Activated naive CD4-positive, alpha-beta T cell treated with anti-CD3 and anti-CD28 coated beads, Interleukin-2, amount 10 ng/mL, durations not matched to agents 7 days and 5 days (primary cell): ENCODE measurements at places on chromosomes 11 and 22.
A peak's percentile ranks its signal among the peaks of the same experiment; 100 is the strongest.

DNA sequence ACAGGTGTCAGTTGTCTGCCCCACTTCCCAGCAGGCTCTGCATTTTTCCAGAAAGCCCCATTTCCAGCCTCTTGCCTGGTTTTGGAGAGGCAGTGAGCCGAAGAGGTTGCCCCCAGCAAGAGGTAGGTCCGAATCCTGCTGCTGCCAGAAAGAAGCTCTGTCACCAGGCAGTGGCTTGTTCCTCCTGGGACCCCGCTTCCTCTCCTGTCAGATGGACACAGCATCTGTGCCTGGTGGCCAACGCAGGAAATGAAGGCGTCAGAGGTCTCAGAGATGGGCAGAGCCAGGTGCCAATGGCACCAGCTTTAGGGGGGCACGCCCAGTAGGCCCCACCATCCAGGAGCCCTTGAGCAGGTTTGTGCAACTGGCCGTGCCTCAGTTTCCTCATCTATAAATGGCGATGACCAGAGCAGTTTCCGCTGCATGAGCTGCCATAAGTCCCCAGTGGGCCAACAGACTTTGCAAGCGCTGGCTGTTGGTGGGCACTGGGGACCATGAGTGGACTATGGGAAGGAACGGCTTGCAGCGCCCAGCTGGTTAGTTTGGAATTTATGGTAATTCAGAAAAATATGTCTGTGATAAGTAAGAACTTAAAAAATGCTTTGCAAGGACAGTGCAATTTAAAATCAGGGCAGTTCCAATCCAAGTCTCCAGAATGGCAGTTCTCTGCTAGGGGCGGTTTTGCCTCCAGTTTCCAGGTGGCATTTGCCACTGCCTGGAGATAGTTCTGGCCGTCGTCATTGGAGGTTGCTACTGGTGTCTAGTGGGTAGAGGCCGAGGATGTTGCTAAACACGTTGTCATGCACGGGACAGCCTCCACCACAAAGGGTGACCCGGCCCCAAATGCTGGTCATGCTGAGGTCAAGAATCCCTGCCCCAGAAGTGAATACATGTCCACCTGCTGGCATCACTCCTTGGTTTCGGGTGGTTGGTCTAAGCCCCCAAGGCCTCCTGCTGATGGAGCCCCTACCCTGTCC lies 2.3 kb upstream of the OSBPL5 start:
- no peak overlapping the region for H3K27ac ChIP-seq
- peak; percentile 17 for DNase-seq
- peaks cover 94% of the 10 kb centered on the region for H3K27me3 ChIP-seq
- no peaks in the 10 kb centered on the region for H3K36me3 ChIP-seq

DNA sequence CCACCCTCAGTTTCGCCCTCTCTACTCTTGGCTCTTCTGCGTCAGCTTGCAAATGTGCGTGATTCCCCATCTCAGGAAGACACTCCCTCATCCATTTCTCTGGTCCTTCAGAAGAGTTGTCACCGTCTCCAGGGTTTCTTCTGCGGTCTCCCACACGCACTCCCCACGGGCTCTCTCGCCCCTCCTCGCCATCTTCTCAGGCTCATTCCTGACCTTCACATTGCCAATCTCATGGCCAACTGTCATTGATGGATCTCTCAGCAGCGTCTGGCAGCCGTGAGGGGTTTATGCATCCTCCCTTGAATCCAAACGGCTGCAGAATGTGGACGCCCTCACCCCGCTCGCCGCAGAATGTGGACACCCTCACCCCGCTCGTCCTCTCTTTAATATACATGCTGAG lies 10.5 kb downstream of the SYNGR1 start:
- H3K4me3 ChIP-seq: no peak overlapping the region
- no peaks in the 10 kb centered on the region for H3K36me3 ChIP-seq
- peaks cover 48% of the 10 kb centered on the region for H3K27me3 ChIP-seq
- DNase-seq: no peak

GRCh38 chr11:36631774-36632173 lies 33.7 kb upstream of the RAG2 start:
- H3K27ac ChIP-seq: no peak overlapping the region
- no peak for DNase-seq
- no peaks in the 10 kb centered on the region for H3K4me1 ChIP-seq
- H3K4me3 ChIP-seq: no peak overlapping the region

GRCh38 chr11:7204778-7205177 lies 46.9 kb upstream of the SYT9 start:
- DNase-seq: no peak
- H3K27me3 ChIP-seq: no peaks in the 10 kb centered on the region
- no peaks in the 10 kb centered on the region for H3K36me3 ChIP-seq
- H3K4me3 ChIP-seq: no peak overlapping the region
- H3K27ac ChIP-seq: no peak overlapping the region

- no peak overlapping the region for H3K27ac ChIP-seq
- DNase-seq: no peak
- H3K27me3 ChIP-seq: peaks cover 27% of the 10 kb centered on the region
- H3K36me3 ChIP-seq: no peaks in the 10 kb centered on the region
Measured at GRCh38 chr11:3155216-3155615, 9.9 kb downstream of the OSBPL5 start.

- DNase-seq: no peak
- peaks cover 15% of the 10 kb centered on the region for H3K27me3 ChIP-seq
- H3K4me1 ChIP-seq: no peaks in the 10 kb centered on the region
- no peaks in the 10 kb centered on the region for H3K36me3 ChIP-seq
Measured at GRCh38 chr11:129324533-129325175, 51.0 kb upstream of the BARX2 start.

DNA sequence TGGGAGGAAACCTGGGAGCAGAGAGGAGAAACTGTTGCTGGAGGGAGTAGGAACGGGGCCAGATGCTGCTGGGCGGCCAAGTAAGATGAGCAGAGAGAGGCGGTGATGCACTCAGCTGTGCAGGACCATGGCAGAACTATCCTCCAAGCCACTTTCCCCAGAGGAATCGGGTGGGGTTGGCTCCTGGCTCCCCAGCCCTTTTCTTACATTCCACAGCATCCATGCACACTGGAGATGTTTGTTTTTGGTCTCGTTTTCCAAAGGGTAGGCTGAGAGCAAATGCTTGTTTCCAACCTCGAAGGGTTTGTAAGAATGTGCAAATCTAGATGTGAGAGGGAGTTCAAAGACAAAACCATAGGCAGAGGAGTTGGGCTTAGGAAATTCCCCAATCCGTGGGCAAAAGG lies 73.2 kb downstream of the DBX1 start:
- DNase-seq: no peak
- H3K27ac ChIP-seq: no peak overlapping the region
- no peaks in the 10 kb centered on the region for H3K36me3 ChIP-seq
- peaks cover 34% of the 10 kb centered on the region for H3K27me3 ChIP-seq

GRCh38 chr22:37397226-37397625 lies 30.1 kb downstream of the ELFN2 start:
- H3K4me1 ChIP-seq: no peaks in the 10 kb centered on the region
- no peak overlapping the region for H3K27ac ChIP-seq
- H3K36me3 ChIP-seq: no peaks in the 10 kb centered on the region
- peaks cover 18% of the 10 kb centered on the region for H3K27me3 ChIP-seq
- DNase-seq: no peak

DNA sequence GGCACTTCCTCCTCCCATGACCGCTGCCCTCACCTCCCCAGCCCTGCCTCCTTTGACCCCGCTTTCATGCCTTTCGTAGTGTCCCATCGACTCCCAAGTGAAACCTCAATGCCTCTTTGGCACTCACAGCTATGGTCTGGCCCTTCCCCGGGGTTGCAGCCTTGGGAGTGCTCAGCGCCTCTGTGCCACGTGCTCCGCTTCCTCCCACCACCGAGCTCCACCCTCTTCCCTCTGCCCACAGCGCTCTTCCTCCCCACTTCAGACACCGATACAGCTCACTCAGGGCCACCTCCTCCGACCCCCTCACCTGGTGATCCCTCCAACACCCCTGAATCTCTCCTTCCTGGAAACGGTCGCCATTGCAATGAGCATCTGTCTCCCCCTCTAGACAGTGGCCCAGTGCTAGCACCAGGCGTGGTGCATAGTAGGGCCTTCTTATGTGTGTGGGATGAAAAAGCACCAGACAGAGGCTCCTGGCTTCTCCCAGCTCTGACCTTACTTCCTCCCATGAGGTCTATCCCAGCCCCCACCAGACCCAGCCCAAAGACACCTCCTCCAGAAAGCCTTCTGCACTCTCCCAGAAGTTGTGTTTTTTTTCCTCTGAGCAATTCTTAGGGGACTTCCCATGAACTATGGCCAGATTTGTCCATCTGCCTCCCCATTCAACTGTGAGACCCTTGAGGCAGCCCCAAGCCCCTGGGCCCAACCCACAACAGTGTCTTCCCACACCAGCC lies 16.4 kb upstream of the SCGB1A1 start:
- peak overlapping the region; percentile 71 for H3K4me3 ChIP-seq
- peaks cover 56% of the 10 kb centered on the region for H3K4me1 ChIP-seq
- no peaks in the 10 kb centered on the region for H3K36me3 ChIP-seq
- peaks cover 21% of the 10 kb centered on the region for H3K27me3 ChIP-seq

DNA sequence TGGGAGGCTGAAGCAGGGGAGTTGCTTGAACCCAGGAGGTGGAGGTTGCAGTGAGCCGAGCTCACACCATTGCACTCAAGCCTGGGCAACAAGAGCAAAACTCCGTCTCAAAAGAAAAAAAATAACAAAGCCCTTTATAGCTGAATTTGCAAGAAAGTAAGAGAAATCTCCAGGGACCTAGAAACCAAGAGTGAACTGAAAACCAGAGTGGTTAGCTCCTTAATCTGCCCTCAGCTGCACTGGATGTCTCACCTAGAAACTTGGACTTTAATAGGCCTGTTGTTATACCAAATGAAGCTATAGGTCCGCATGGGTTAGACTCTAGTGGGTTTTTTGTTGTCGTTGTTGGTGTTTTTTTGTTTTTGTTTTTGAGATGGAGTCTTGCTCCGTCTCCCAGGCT lies 4.1 kb downstream of the NEU3 start:
- peaks cover 7% of the 10 kb centered on the region for H3K36me3 ChIP-seq
- peaks cover 3% of the 10 kb centered on the region for H3K27me3 ChIP-seq
- no peak for DNase-seq
- peaks cover 28% of the 10 kb centered on the region for H3K4me1 ChIP-seq

- peaks cover 8% of the 10 kb centered on the region for H3K27me3 ChIP-seq
- no peak for DNase-seq
- H3K4me3 ChIP-seq: peak overlapping the region; percentile 72
- H3K4me1 ChIP-seq: peaks cover 40% of the 10 kb centered on the region
Measured at GRCh38 chr11:2904153-2905052, 18.8 kb upstream of the CDKN1C start.

DNA sequence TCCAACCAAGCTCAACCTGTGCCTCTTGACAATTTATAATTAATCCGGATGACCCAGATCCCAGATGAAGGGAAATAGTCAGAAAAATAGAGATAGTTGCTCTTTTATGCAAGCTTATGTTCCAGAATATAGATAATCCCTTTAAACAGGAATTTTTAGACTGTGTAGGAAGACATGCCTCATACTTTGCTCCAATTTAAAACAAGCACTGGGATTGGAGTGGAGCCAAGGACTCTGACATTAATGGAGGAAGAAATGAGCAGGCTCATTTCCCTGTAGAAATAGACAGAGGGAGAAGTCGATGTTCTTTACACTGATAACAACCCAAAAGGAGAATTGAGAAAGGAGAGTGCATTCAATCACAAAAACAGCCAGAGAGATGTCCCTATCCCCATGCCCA lies 70.1 kb upstream of the LRRC55 start:
- no peak overlapping the region for H3K4me3 ChIP-seq
- no peak for DNase-seq
- H3K4me1 ChIP-seq: no peaks in the 10 kb centered on the region
- no peaks in the 10 kb centered on the region for H3K27me3 ChIP-seq
- H3K36me3 ChIP-seq: no peaks in the 10 kb centered on the region

DNA sequence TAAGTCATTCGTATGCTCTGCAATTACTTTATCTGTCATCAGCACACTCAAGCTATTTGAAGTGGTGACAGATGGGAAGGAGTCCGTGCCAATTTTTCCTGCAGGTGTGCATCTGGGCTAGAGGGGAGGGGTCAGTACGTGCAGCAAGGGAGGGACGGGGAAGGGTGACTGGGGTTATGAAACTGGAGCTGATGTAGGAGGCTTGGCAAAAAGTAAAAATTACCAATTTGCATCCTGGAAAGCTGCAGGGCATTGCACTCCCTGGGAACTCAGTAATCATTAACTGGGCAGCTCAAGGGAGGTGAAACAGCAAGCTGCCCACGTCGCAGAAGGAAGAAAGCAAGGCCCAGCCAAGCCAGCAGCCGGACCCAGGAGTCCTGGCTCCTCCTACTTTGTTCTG lies 87.1 kb upstream of the TMEM45B start:
- H3K27ac ChIP-seq: no peak overlapping the region
- H3K27me3 ChIP-seq: peaks cover 5% of the 10 kb centered on the region
- no peak for DNase-seq
- no peak overlapping the region for H3K4me3 ChIP-seq
- H3K36me3 ChIP-seq: no peaks in the 10 kb centered on the region

DNA sequence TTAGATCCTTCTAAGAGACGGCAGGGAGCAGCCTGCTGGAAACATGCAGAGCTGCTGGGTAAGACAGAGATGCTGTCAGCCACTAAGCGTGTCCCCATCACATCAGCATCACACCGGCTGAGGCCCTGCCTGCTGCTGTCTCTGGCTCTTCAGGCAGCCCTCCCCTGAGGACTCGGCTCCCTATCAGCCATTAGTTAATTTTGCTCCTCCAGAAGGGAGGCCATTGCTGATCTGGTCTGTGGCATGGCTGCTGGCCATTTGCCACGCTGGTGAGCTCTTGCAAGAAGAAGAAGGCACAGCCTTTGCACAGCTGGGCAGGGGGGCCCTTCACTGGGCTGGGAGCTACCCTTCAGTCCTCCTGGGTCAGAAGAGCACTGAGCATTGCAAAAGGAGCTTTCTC lies 131.2 kb upstream of the PARVA start:
- H3K4me3 ChIP-seq: no peak overlapping the region
- H3K36me3 ChIP-seq: peaks cover 2% of the 10 kb centered on the region
- no peak overlapping the region for H3K27ac ChIP-seq
- H3K27me3 ChIP-seq: no peaks in the 10 kb centered on the region

- peaks cover 4% of the 10 kb centered on the region for H3K27me3 ChIP-seq
- H3K36me3 ChIP-seq: no peaks in the 10 kb centered on the region
- no peak overlapping the region for H3K27ac ChIP-seq
Measured at GRCh38 chr11:58027341-58027740, 3.4 kb upstream of the OR6Q1 start.

- no peaks in the 10 kb centered on the region for H3K4me1 ChIP-seq
- no peaks in the 10 kb centered on the region for H3K27me3 ChIP-seq
- no peak for DNase-seq
- H3K4me3 ChIP-seq: no peak overlapping the region
- H3K36me3 ChIP-seq: no peaks in the 10 kb centered on the region
Measured at GRCh38 chr11:131422029-131422428, 51.6 kb downstream of the NTM start.

DNA sequence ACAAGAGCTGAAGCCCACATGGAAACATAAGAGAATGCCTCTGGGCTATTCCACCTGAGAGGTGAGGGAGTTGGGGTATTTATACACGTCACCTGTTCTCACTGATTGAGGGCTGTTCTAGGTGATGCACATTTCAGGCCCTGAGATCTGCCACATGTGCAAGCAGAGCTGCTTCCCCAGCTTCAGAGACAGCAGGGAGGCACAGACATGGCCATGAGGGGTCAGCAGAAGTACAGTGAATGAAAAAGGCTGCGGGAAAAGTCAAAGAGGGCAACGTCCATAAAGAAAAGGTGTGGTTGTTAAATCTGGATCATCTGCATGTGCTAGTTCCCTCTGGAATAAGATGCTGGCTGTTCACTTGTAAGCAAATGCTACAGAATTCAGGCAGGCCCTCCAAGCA lies 75.4 kb downstream of the GAB4 start:
- no peak overlapping the region for H3K27ac ChIP-seq
- no peak for DNase-seq
- H3K36me3 ChIP-seq: no peaks in the 10 kb centered on the region
- no peaks in the 10 kb centered on the region for H3K4me1 ChIP-seq
- peaks cover 43% of the 10 kb centered on the region for H3K27me3 ChIP-seq
